Activated T-cell treated with anti-CD3 and anti-CD28 coated beads, Interleukin-2, amount 50 U/mL, for 72 hours (primary cell): ENCODE measurements at places on chromosomes 2 and 18. TPM values are rescaled to one million over a fixed set of nuclear protein-coding genes. Genes with fewer than 3 reads are reported as not detected.

The ACVR1C gene
- total RNA-seq = 3.6 TPM

The PKDCC gene
- total RNA-seq = not detected

The UGT1A6 gene
- total RNA-seq = not detected

The PREPL gene
- 22.0 TPM for total RNA-seq

The COPS8 gene
- 48.4 TPM for total RNA-seq
